Cardiac ventricle fibroblast (primary cell): ENCODE measurements at places on chromosomes 13 and 19. TPM values are rescaled to one million over a fixed set of nuclear protein-coding genes. Genes with fewer than 3 reads are reported as not detected.

Gene GPR4
- total RNA-seq = 1.8 TPM in 2 replicates

Gene ANKRD24
- 0.75 and 1.5 TPM in 2 replicates for total RNA-seq

Gene ZNF486
- 3.7 and 5.9 TPM in 2 replicates for total RNA-seq

Gene ZNF112
- total RNA-seq = 4.4 and 6.8 TPM in 2 replicates

Gene TEX29
- not detected in 2 replicates for total RNA-seq

Gene HRC
- not detected in 2 replicates for total RNA-seq

Gene PTGER1
- 0.44 and 0.56 TPM in 2 replicates for total RNA-seq

Gene PRR22
- total RNA-seq = 0.37 and 0.98 TPM in 2 replicates

Gene EXOC3L2
- not detected in 2 replicates for total RNA-seq

Gene KLHL1
- not detected in 2 replicates for total RNA-seq

Gene ZNF570
- total RNA-seq = 6.1 TPM in 2 replicates

Gene ANGPTL8
- total RNA-seq = not detected in 2 replicates

Gene GPR12
- not detected in 2 replicates for total RNA-seq

Gene FCER2
- not detected in 2 replicates for total RNA-seq

Gene CELF5
- not detected in 2 replicates for total RNA-seq

Gene SLC25A41
- not detected in 2 replicates for total RNA-seq

Gene MPND
- 2.7 and 4.0 TPM in 2 replicates for total RNA-seq

Gene CILP2
- total RNA-seq = 0.31 and 0.64 TPM in 2 replicates

Gene SULT2B1
- not detected in 2 replicates for total RNA-seq
